Stimulated activated CD4-positive, alpha-beta T cell treated with anti-CD3 and anti-CD28 coated beads, Interleukin-1b, Interleukin-23, amount 100 ng/mL, for 1 hour (primary cell): ENCODE measurements at places on chromosomes 4 and X.
A peak's percentile ranks its signal among the peaks of the same experiment; 100 is the strongest.

GRCh38 chrX:31423609-31424189 lies 351.9 kb upstream of the FTHL17 start:
- no peak for DNase-seq

- DNase-seq: peak; percentile 60
Observed at GRCh38 chrX:15674841-15675489, 10.4 kb upstream of the CLTRN start.

DNA sequence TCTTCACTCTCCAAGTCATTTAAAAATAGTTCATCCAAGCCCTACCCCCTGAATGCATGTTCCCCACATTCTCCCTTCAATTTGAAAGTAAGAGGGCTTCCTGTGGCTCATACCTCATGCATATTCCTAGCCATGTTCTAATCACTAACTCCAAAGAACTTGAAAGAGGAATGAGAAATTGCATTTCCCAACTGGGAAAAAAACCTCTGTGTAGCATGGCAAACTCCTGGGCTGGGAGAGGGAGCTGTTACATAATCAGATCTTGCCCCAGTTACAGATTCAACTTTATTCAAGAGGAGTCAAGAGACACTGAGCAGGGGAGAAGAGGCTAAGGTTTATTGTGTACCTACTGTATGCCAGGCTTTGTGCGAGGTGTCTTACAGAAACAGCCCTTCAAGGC lies 90.2 kb downstream of the SLC2A9 start:
- no peak for DNase-seq

- no peak for DNase-seq
Observed at GRCh38 chr4:80412322-80412721, 76.8 kb downstream of the CFAP299 start.

GRCh38 chr4:113008716-113009115 lies 40.7 kb upstream of the ANK2 start:
- no peak for DNase-seq

- DNase-seq: no peak
Observed at GRCh38 chrX:120857240-120857639, 18.4 kb downstream of the CT47B1 start.

DNA sequence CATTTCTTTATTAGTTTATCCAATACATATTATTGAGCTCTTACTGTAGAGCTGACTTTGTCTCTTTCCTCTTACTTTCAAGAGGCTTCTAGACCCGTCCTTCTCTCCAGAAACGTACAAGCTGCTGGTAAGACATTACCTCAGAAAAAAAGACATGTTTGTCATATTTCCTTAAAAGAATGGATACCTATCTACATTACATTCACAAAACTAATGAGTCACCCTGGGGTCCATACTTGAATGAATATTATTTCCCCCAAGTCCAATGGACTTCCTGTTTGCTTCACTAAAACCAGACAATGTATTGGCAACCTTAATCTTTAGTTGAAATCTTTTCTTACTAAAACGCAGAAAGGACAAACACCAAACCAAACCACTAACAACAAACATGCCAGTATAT lies 176.5 kb upstream of the CLNK start:
- DNase-seq: no peak
